Stimulated activated CD4-positive, alpha-beta T cell treated with anti-CD3 and anti-CD28 coated beads, TNF-alpha, amount 100 ng/mL, for 24 hours (primary cell): ENCODE measurements at places on chromosomes 2 and 18.

DNA sequence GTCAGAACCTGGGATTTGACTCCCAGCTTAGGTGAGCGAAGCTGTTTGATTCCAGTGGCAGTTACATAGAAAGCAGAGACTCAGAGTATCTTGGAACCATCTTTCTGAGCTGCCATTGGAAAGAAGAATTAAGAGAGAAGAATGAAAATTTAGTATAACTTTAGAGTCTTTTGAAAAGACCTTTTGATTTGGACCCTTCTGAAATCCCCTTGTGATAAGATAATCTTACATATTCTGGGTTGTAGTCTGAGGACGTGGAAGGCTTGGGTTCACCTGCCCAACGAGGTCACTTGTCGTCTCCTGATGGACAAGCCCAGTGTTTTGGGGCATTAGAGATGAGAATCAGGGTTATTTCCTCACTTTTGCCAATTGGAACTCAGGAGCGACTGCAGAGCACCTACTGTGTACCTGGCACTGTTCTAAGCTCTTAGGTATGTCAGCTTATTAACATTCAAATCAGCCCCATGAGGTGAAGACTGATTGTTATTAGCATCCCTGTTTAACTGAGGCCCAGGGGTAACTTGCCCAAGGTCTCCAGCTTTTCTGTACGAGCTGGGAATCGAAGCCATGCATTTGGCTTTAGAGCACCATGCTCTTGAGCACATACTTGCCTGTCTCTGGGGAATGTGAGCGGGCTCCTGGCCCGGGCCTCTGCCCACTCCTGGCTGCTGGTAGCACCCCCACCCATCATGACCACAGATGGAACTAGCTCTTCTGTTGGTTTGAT lies 2.9 kb downstream of the HK2 start:
- no peak for DNase-seq

DNA sequence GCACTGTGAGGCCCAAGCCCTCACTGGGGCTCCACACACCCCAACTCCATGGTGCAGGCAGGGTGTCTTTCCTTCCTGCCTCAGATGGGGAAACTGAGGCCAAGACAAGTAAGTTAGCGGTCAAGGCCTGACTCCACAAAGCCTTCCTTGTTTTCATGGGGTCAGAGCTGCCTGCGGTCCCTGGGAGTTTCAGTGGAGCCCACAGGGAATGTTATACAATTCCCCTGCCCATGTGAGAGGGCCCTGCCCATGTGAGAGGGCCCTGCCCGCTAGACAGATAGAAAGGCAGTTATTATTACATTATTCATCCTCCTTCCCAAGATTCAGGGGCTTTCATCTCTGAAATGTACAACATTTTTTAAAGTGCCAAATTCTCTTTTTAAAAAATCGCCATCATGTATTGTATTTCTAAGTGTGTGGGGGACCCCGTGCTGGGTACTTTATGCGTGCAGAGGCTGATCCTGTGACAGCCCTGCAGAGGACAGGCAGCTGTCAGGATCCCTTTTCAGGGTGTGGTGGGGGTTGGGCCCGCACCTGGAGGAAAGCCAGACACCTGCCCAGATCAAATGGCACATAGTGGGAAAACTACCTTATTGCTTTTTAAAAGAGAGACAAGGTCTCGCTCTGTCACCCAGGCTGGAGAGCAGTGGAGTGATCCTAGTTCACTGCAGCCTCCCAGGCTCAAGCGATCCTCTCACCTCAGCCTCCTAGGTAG lies 23.4 kb downstream of the FBLN7 start:
- DNase-seq = no peak

- DNase-seq = no peak
These were observed 142.0 kb upstream of the APCDD1 start for GRCh38 chr18:10312326-10313015.

DNA sequence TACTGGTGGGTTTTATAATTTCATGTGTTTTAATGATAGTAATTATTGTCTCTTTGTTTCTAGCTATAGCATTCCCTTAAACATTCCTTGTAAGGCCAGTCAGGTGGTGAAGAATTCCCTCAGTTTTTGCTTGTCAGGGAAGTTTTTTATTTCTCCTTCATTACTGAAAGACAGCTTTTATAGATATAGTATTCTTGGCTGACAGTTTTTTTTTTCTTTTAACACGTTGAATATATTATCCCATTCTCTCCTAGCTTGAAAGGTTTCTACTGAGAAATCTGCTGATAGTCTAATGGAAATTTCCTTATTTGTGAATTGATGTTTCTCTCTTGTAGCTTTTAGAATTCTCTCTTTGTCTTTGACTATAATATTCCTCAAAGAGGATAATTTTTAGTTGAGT lies 46.8 kb downstream of the ASB1 start:
- DNase-seq = no peak

DNA sequence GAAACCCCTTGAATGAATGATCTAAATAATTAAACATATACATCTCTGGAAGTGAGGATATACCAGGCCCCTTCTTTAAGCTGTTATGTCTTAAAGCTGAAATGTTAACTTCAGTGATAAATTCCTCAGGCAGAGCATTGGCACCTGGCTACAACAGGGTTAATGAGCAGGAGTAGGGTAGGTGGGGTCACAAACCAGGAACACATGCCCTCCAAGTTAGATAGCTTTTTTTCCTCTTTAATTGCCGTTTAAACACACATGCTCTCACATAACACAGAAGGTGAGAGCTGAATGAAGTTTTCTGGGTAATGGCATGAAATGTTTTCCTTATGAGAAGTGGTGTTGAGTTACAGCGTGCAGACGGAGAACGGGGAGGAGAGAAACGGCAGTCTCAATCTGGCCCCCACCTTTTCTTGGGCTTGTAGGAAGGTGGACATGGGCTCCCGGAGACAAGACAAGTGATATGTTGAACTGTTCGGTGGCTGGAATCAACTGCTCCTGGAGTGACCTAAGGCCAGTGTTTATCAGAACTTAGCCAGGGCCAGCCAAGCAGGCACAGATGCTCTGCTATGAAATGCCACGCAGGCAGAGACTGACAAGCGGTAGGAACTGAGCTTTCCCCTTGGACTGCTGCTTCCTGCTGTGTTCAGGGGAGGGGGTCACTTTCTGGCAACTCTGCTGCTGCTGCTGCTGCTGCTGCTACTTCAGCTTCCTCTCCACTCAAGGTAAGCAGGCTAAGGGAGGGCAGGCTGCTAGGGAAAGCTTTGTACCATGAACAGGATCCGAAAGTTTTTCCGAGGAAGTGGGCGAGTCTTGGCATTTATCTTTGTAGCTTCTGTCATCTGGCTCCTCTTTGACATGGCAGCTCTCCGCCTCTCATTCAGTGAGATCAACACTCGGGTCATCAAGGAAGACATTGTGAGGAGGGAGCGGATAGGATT lies at the start of gene GALNT5:
TSS of gene GALNT5 (plus strand) at position 394 of the 941 bp plus-strand sequence. CDS start at position 772, 378 bp downstream.
- DNase-seq = no peak

DNA sequence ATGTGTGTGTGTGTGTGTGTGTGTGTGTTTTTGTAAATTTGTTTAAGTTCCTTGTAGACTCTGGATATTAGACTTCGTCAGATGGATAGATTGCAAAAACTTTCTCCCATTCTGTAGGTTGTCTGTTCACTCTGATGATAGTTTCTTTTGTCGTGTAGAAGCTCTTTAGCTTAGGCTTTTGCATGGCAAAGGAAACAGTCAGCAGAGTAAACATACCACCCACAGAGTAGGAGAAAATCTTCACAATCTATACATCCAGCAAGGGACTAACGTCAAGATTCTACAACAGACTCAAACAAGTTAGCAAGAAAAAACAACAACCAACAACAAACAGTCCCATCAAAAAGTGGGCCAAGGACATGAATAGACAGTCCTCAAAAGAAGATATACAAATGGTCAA lies 336.7 kb upstream of the ATP5MC3 start:
- DNase-seq = no peak

DNA sequence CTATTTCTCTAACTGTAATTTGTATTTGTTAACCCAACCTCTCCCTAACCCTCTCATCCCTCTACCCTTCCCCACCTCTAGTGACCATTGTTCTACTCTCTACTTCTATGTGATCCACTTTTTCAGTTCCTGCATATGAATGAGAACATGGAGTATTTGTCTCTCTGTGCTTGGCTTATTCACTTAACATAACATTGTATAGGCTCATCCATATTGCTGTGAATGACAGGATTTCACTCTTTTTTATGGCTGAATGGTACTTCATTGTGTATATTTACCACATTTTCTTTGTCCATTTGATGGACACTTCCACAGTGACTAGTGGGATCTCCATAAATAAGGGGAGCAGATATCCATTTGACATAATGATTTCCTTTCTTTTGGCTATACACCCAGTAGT lies 103.7 kb downstream of the PLEKHM3 start:
- no peak for DNase-seq

- DNase-seq = no peak
These were observed 294.7 kb upstream of the LRP1B start for GRCh38 chr2:142425551-142425950.

DNA sequence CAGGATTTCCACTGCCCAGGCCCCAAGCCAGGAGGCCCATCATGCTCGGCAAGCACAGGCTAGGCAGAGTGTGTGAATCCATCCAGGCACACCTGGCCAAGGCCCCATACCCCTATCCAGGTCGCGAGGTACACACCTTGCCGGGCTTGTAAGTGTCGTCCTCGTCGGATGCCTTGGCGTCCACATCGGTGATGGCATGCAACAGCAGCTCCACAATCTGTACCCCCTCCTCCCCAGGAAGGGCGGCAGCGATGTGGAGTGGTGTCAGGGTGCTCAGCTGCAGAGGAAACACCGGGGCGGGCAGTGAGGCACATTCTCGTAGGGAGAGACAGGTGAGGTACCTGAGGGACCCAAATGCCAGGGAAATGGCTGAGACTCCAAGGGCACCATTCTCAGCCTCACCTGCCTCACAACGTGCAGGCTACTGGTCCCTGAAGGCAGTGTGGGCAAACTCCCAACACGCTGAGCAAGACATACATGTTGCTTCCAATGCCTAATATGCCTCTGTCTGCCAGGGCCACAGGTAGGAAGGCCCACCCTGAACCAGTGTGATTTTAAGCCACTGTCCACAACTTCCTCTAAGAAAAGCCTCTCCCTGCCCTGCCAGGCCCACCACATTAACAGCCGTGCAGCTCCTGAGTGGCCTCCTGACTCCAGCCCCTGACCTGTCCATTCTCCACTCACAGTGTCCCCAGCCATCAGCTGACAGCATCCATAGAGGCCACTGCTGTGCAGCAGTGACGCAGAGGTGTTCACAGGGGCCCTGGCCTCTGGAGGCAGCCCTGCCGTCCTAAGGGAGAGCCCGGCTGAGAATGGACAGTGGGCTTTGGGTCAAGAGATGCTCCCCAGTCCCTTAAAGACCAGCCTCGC lies 44.9 kb downstream of the ANKMY1 start:
- DNase-seq = no peak

DNA sequence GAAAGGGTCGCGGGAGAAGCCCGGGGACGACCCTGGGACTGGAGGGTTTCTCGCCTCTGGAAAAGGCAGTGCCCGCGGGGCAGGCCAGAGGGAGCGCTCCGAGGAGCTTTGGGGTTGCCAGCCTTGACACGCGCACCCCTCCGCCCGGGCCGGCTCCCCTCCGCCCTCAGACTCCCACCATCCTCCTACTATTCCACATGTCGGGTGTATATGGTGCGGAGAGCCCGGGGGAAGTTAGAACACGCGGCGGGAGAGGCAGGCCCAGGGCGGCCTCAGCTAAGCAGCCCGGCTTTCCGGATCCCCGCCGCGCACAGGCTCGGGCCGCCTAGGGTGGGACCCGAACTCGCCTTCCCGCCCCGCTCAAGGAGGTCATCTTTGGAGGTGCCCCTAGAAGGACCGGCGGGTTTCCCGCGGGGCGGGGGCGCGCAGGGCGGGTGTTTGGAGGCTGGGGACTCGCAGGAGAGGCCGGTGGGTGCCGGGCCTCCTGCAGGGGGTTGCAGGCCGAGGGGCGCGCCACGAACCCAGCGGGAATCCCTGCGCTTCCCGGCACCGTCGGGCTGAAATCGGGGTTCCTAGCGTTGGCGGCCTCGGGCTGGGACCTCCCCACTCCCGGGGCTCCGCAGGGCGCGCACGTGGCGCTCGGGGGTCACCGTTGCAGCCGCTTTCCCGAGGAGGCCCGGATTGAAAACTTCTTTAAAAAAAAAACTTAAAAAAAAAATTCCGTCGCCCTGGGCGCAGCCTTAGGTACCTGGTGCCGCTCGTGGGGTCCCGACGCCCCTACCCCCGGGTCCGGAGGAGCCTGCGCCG lies 3.7 kb downstream of the NFATC1 start:
- DNase-seq = no peak

DNA sequence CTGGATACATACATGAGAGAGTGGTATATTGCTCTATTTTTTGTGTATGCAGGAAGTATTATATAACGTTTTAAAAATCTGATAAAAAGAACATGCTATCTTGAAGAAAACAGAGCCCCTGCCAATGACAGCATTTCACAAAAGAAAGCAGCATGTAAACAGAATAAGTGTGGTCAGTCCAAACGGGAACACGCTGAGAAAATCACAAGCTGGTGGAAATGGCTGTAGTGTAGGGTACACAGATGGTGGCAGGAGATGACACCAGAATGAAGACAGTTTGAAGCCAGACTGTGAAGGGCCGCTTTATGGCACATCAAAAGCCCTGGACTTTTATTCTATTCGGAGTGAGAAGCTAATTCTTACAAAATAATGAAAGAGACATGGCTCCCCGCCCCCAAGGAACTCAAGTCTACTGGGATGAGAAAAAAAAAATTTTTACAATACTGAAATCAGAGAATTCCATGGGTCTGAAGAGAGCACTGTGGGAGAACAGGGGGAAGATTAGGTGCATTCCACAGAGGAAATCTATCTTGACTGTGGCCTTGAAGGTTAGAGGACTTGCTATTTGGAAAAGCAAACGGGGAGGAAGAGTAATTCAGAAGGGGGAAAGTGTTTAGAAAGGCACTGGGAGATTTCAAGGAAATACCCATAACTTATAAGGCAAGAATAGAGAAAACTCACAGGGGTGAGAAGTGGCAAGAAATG lies 217.7 kb upstream of the SMAD7 start:
- no peak for DNase-seq

- DNase-seq = no peak
These were observed 79.1 kb downstream of the MOGAT1 start for GRCh38 chr2:222750533-222750932.
